ENCODE measurements at places on chromosomes 6 and 20.

- no peak for DNase-seq
These were observed 68.0 kb upstream of the SMIM28 start for GRCh38 chr6:138309695-138310094.

GRCh38 chr20:58910473-58910872, 58.0 kb downstream of the GNAS start:
- no peak for DNase-seq

DNA sequence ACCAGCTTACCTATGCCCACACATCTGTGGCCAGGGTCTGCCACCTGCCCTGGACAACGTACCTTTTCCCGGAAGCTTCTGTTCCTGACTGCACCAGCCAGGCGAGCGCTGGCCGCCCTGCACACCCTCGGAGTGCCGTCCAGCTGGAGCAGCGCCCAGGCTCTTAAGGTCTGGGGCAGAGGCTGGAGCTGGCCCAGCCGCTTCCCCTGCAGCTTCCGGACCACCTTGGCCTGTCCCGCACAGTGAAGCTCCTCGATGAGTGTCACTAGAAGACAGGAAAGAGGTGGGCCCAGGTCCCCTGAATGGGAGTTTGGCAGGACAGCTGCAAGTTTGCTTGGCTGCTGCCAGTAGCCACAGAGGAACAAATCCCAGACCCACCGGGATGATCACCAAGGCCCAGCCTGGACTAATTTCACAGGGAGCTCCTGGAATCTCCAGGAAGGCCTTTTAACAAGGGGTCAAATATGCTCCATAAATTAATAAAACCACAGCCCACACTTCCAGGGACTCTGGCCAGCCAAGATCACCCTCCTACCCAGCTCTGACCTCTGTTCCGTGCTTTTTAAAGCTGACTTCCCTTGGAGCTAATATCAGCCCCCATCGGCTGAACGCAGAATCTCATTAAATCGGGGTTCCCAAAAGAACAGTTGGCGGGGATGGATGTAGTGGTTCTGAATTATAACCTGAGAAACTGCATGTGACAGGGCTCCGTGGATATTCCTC, 82.3 kb downstream of the PTPN1 start:
- no peak for DNase-seq

GRCh38 chr6:106182455-106182854, 96.3 kb downstream of the PRDM1 start:
- no peak for DNase-seq

- DNase-seq: no peak
These were observed 88.6 kb upstream of the MAFB start for GRCh38 chr20:40777653-40778052.

- DNase-seq: no peak
These were observed 36.1 kb downstream of the CAP2 start for GRCh38 chr6:17429383-17430061.

GRCh38 chr20:54620611-54621010, 145.2 kb downstream of the DOK5 start:
- DNase-seq: no peak

- peak; percentile 74 for DNase-seq
These were observed 34.5 kb downstream of the HLA-A start for GRCh38 chr6:29976588-29977424.

- peak; percentile 77 for DNase-seq
These were observed 611 bp downstream of the CNPY3 start for GRCh38 chr6:42929821-42930360.

DNA sequence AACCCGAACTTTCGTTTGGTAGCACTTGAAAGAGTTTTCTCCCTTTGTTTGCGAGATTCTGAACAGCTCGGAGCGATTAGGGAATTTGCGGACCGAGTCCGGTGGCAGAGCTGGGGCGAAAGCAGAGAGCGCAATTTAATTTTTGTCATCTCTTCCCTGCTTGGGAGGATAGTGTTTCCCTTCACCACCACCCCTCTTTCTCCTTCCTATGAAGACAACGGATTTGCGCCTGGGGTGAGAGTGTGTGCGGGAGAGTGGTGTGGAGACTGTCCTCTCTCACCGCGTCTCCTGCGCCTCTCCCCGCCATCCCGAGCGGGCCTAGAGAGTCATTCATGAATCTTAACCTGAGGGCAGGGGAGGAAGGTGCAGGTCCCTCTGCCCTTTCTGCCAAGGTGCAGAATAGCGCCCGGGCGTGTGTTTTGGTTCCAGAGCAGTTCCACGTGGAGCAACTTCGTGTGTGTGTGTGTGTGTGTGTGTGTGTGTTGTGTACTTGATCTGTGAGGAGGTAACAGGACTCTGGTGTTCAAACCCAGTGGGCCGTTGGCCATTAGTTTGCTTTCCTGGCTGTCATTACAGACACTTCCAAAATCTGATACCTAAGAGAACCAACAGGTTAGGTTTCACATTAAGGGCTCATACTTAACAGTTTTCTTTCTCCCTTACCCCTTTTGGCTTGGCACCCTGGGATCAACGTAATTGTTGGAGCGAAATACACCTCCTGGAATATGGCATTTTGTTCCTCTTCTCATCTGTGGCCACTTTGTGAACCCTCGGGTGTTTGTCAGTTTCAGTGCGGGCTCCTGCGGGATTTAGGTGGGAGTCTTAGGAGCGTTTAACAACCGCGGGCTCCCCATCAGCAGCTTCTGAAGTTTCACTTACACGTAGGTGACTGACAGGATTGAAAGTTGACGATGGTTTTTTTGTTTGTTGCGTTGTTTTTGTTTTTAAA, 1.8 kb downstream of the EYA4 start:
- no peak for DNase-seq

DNA sequence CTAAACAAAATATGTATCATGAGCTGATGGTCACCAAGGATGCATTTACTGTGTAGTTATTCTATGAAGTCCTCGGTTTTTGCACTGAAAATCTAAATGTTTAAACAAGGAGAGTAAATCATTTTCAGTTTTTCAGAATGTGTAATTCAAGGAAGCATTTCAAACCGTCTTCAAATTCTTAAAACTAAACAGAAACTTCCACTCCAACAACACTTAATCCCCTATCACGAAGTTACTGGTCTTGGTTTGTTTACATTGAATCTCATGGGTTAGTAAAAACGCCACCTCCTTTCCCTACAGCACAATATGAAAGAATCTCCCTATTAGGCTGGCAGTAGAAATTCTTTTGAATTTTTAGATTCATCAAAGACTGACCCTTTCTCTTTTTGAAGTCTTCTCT, 192.9 kb downstream of the AIG1 start:
- no peak for DNase-seq
